ENCODE measurements at places on chromosomes 5 and 9.

DNA sequence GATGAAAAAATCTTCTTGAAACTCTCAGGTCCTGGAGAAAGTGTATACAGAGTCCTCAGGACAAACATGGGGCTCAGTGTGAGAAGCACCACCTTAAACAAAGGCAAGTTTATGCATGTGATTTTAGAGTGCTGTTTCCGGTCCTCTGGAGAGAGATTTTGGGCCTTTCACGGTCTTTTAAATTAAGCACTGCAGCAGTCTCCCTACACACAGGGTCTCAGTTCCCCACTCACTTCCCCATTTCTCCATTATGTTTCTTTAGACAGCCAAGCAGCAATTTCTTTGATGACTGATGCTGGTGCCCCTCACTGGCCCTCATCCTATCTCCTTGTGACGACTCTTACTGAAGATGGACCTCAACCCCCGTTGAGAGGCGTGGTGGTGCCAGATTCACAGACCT lies 220.2 kb upstream of the CLINT1 start:
- DNase-seq = no peak

GRCh38 chr5:150642567-150642927 lies 2.1 kb downstream of the SYNPO start:
- DNase-seq = peak; percentile 98

GRCh38 chr9:127233550-127233949 lies 31.0 kb upstream of the GARNL3 start:
- DNase-seq = no peak

DNA sequence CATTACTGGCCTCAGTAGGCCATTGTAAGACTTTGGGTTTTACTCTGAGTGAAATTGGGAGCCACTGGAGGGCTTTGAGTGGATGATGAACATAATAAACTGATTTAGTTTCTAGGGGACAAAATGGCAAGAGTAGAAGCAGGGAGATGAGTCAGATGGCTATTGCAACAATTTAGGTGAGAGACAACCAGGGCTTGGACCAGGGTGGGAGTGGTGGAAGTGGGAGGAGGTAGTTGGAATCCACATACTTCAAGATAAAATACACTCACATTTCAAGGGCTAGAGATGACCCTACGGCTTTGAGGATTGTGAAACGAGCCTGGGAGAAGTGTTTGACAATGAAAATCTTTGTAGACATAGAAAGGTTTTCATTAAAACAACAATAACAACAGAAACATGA lies 136.3 kb downstream of the ACTBL2 start:
- no peak for DNase-seq

- DNase-seq = no peak
Measured at GRCh38 chr5:94196953-94197352, 421.5 kb downstream of the KIAA0825 start.

DNA sequence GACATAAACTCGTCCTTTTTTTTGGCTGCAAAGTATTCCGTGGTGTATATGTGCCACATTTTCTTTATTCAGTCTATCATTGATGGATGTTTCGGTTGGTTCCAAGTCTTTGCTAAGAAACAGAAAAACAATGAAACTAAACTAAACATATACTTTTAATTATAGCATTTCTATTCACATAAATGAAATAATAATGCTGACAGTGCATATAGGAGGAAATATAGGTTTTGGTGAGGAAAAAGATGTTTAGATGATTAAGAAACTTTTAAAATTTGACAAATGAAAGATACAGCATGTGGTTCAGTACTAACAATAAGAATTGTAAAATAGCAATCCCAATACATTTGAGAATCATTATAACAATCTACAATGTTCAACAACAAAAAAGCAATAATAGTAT lies 1094.5 kb upstream of the CDH6 start:
- DNase-seq = no peak

DNA sequence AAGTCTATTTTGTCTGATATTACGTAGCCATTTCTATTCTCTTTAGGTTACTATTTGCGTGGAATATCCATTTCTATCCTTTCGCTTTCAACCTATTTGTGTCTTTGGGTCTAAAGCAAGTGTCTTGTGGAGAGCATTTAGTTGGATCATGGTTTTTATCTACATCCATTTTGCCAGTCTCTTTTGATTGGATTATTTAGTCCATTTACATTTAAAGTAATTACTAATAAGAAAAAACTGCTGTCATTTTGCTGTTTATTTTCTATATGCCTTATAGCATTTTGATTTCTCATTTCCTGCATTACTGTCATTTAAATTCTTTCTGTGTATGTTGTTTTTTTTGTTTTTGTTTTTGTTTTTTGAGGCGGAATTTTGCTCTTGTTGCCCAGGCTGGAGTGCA lies 26.0 kb upstream of the UBQLN1 start:
- no peak for DNase-seq

- peak; percentile 95 for DNase-seq
Measured at GRCh38 chr9:2559192-2560152, 62.1 kb upstream of the VLDLR start.

GRCh38 chr9:125415583-125416460 lies 154.2 kb downstream of the GAPVD1 start:
- no peak for DNase-seq

- peak; percentile 38 for DNase-seq
Measured at GRCh38 chr5:154478224-154478565, at the start of gene HAND1. Gene HAND1 (minus strand): TSS chr5:154478227. CDS start chr5:154478008, 219 bp downstream.

DNA sequence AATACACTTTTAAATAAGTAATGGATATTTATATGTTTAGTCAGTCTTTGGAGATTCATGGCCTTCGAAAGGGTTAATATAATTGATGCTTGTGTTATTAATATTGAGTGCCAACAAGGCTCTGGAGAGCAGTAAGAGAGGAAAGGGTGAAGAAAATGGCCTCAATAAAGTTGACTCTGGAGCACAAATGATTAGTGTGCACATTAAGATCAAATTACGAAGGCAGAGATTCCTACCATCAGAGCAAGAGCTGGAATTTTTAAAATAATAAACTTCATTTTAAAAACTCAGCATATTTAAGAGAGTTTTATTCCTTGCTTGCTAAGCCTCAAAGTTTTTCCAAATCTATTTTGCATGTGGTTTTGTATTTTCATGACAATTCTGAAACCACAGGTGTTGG lies 14.8 kb downstream of the SLC44A1 start:
- DNase-seq = no peak

- peak; percentile 17 for DNase-seq
Measured at GRCh38 chr5:131265311-131265803, 1.5 kb downstream of the CDC42SE2 start.

DNA sequence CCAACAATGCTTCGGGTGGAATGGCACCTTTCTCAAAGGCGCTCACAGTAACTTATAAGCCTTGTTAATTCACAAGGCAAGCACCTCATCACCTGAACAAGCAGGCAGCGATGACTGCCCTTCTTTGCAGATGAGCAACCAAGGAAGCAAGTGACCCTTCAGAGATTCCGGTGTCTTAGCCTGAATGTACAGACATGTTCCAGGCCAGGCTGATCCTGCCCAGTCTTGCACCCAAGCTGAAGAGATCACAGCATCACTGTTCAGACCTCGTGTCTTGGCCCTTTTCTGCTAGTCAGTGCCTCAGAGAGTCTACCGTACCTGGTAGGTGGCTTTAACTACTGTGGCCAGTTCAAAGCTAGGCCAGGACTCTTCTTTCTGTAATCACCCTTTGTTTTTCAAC lies 94.7 kb upstream of the ERCC6L2 start:
- DNase-seq = no peak

GRCh38 chr9:117742131-117742530 lies 37.9 kb downstream of the TLR4 start:
- no peak for DNase-seq

DNA sequence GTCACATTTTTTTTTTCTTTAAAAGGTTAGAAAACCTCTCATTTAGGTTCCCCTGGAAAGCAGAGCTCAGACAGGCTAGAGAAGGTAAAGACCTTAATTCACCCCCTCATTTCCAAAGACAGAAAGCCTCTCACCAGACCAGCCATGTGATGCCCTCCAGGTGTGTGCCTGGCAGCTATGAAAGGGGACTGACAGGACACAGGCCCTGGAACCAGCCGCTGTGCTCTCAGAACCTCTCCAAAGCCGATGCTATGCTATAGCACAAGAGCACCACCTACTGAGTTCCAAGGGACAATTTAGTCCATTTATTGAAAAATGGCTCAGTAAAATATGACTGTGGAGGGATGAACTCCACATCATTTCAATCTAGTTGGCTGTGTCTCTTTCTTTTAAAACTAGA lies 48.8 kb downstream of the FANCC start:
- DNase-seq = peak; percentile 59

GRCh38 chr5:10374046-10375022 lies 20.8 kb downstream of the MARCHF6 start:
- DNase-seq = peak; percentile 65

DNA sequence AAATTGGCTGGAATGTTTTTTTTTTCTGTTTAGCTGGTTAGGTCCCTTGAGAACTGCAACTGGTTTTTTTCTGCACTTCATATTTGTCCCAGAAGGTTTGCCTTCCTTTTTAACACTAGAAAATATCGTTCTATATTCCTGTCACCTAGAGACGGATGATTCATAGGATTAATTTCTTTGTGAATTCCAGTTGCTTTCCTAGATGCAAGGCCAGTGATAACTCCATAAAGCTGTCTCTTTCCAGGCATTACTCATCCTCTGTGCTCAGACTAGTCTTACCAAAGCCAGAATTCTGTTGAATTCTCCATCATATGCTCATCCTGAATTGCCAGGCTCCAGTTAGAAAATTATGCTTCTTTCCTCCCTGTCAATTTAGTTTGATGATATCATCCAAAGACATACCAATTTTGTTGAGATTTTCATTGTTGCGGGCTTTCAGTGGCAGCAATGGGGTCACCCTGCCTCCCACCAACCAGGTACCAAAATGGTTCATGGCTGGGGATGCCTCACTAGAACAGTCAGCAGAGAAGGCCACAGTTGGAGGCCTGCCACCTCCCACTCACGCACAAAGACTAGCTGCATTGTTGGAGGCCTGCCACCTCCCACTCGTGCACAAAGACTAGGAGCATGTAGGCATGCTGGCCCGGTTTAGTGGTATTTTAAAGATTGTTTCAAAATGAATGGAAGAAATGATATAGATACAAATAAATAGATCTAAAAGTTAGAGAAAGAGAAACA lies 8.5 kb downstream of the BAAT start:
- peak; percentile 84 for DNase-seq

DNA sequence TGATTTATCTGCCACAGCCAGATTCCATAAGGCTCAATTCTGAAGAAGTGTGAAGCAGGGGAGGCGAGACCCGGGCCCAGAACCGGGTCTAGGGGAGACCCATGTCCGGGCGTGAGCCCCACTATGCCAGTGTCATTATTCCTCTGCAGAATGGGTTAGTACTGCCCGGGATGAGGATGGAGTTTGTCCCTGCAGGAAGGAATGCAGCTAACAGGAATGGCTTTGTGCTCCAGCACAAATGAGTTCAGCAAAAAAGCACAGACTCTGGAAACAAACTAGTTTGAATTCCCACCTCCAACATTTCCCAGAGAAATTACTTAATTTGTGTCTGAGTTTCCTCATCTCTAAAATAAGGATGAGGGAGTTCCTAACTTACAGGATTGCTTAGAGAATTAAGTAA lies 202.9 kb downstream of the SYK start:
- no peak for DNase-seq

- no peak for DNase-seq
Measured at GRCh38 chr9:135309763-135310125, 169.8 kb upstream of the PPP1R26 start.

- DNase-seq = no peak
Measured at GRCh38 chr5:15550502-15551112, 50.6 kb downstream of the FBXL7 start.

DNA sequence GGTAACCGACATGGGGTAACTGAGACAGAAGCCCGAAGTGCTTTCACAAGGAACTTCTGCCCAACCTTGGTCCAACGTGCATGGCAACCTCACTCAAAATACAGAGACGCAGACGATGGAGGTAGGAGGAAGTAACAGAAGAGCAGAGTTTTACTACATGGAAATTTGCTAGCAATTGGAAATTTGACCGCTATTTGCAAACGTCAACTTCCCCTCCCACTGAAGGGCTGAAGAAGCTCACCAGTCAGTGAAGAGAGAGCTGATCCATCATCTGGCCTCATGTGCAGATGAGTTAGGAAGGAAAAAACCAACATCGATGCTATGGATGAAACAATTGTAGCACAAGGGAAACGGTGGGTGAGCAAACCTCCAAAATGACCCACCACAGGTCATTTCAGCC lies 196.7 kb downstream of the RGS3 start:
- no peak for DNase-seq

GRCh38 chr5:176738637-176739250 lies 71.6 kb upstream of the UNC5A start:
- DNase-seq = no peak

DNA sequence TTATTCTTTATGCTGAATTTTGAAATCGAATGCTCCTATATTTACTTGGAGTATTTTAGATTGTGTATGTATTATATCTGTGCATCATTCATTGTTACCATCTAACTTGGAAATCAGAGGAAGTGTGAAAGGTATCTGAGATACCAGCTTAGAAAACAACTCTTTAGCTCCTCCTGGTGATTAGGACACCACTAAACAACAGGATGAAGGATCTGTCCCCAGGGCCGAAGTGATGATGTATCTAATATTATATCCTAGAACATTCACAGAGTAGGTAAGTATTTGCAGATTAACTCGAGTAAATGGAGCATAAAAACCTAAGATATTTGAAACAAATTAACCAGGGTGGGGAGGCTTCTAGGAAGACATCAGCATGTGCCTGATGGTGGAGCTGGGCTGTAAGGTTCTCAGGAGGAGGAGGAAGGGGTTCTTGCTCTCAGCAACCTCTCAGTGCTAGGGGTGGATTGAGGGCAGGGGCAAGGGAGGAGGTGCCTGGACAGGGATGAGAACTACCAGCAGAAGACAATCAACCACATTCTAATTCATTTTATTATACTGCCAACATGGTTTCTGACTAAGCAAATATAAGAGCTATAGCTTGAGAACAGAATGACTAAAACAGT lies 2.6 kb upstream of the NFIL3 start:
- DNase-seq = peak; percentile 41

GRCh38 chr9:71690063-71690688 lies 78.1 kb downstream of the CEMIP2 start:
- DNase-seq = no peak

GRCh38 chr5:15387931-15388524 lies 112.0 kb upstream of the FBXL7 start:
- DNase-seq = no peak

DNA sequence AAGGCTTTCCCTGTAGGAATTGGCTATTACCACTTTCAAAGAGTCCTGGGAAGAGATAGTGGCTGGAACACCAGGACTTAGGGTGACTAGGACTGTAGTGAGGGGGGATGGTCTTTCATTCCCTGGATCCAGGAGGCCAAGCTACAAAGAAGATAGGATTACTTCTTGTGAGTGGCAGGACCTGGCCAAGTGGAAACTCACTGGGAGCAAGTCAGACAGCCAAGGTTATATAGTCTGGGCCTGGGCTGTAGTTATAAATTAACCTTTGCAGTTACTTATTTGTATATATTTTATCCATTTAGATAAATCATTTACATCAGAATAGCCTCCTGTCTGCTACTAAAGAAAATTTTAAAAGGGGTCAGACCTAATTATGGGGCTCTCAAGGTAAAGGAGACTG lies 124.3 kb downstream of the TLR4 start:
- no peak for DNase-seq

GRCh38 chr9:136074706-136075105 lies 20.4 kb downstream of the NACC2 start:
- DNase-seq = no peak
